Nasal cavity respiratory epithelium epithelial cell of viscerocranial mucosa (primary cell): ENCODE measurements at places on chromosomes 16 and 17. TPM values are rescaled to one million over a fixed set of nuclear protein-coding genes. Genes with fewer than 3 reads are reported as not detected.

Gene PRSS21
- 3.8 and 4.6 TPM in 2 replicates for total RNA-seq

Gene CHRNE
- total RNA-seq = 0.21 TPM in 1 of 2 replicates, not detected in the other

Gene MVP
- total RNA-seq = 74.2 and 246 TPM in 2 replicates

Gene SBK1
- under 0.01 and 0.28 TPM in 2 replicates for total RNA-seq

Gene CCDC144A
- 0.68 and 4.5 TPM in 2 replicates for total RNA-seq

Gene XPO6
- total RNA-seq = 83.0 and 127 TPM in 2 replicates

Gene EPX
- not detected in 2 replicates for total RNA-seq

Gene CHST4
- total RNA-seq = under 0.01 and 0.85 TPM in 2 replicates

Gene ZFP3
- total RNA-seq = 1.0 and 1.6 TPM in 2 replicates

Gene VASN
- total RNA-seq = 4.4 and 11.5 TPM in 2 replicates

Gene HASPIN
- 0.34 and 0.50 TPM in 2 replicates for total RNA-seq

Gene GUCY2D
- 0.28 TPM in 1 of 2 replicates, not detected in the other for total RNA-seq

Gene NPIPB9
- 0.68 and 3.1 TPM in 2 replicates for total RNA-seq

Gene ATP2A3
- under 0.01 and 0.28 TPM in 2 replicates for total RNA-seq

Gene CD19
- not detected in 2 replicates for total RNA-seq

Gene UMOD
- not detected in 2 replicates for total RNA-seq

Gene TBC1D3G
- total RNA-seq = not detected in 2 replicates

Gene LRRC37A3
- 4.1 and 11.0 TPM in 2 replicates for total RNA-seq

Gene CES3
- 1.4 TPM in 2 replicates for total RNA-seq

Gene PDPR
- total RNA-seq = 8.5 and 21.8 TPM in 2 replicates

Gene C16orf96
- under 0.01 and 0.14 TPM in 2 replicates for total RNA-seq

Gene INCA1
- total RNA-seq = under 0.01 and 0.21 TPM in 2 replicates

Gene TNP2
- total RNA-seq = not detected in 2 replicates

Gene CNTNAP4
- under 0.01 TPM in 1 of 2 replicates, not detected in the other for total RNA-seq

Gene PRDM7
- total RNA-seq = not detected in 2 replicates

Gene HLF
- under 0.01 and 0.14 TPM in 2 replicates for total RNA-seq

Gene EPN3
- 4.1 and 20.9 TPM in 2 replicates for total RNA-seq

Gene ANKRD40CL
- not detected in 2 replicates for total RNA-seq

Gene CD300LG
- total RNA-seq = not detected in 2 replicates

Gene KRT14
- 254 and 1,560 TPM in 2 replicates for total RNA-seq

Gene CCL18
- total RNA-seq = not detected in 2 replicates

Gene HS3ST4
- not detected in 2 replicates for total RNA-seq

Gene SMIM22
- total RNA-seq = 2.1 and 5.8 TPM in 2 replicates

Gene TBC1D3L
- 2.7 and 4.3 TPM in 2 replicates for total RNA-seq

Gene MPP3
- total RNA-seq = 5.8 and 10.0 TPM in 2 replicates
